Aortic smooth muscle cell (primary cell): ENCODE measurements at places on chromosomes 12 and 14. TPM values are rescaled to one million over a fixed set of nuclear protein-coding genes. Genes with fewer than 3 reads are reported as not detected.

PPP1R13B gene
- total RNA-seq = 1.8 and 3.6 TPM in 2 replicates

ENDOU gene
- total RNA-seq = 0.40 and 0.81 TPM in 2 replicates

CCDC85C gene
- 2.6 and 4.5 TPM in 2 replicates for total RNA-seq

NKX2-1 gene
- not detected in 2 replicates for total RNA-seq
